ENCODE measurements at places on chromosomes 5 and 9.

GRCh38 chr9:2849941-2850340, 6.0 kb upstream of the PUM3 start:
- peak; percentile 30 for DNase-seq

DNA sequence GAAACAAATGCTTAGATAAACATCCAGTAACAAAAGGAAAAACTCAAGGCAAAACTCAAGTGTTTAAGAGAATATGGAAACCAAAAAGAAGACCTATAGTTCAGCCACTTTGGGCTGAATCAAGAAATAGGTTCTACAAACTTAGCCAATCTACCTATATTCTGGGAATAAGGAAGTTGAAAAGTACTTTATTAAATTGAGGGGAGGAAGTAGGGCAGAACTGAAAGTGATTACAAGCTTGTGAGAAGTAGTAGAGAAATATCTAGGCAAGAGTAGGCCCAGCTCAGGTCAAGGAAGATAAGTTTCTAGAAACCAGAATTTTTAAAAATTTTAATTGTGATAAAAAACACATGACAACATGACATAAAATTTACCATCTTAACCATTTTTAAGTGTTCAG, 384.8 kb upstream of the PCSK5 start:
- no peak for DNase-seq

DNA sequence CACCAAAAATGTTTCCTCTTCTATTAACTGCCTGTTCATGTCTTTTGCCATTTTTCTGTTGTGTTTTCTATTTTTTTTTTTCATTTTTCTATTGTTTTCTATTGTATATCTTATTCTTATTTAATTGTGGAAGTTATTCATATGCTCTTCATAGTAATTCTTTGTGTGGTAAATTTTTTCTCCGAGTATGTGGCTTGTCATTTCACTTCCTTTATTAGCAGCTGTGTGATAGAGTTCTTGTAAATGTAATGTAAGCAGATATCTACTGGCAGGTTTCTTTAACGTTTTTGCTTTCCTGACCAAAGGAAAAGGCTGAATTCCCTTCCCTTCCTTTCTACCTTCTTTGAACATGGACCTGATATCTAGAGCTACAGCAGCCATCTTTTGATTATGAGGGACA, 5.8 kb upstream of the PLPP1 start:
- DNase-seq = no peak

DNA sequence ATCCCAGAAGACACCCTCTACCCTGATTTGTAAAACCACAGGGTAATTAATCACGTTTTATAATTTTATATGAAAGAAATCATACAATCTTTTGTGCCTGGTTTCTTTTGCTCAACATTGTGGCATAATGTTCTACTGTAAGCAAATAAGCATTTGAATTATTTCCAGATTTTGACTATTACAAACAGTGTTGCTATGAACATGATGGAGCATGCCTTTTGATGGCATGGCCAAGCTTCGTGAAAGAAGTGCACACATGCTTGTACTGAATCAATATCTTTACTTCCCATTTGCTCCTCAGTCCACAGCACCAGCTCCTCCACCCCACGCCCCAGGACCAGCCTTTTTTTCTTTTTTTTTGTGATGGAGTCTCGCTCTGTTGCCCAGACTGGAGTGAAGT, 29.9 kb downstream of the ACSL6 start:
- no peak for DNase-seq

All from CD8-positive, alpha-beta memory T cell (primary cell).